ENCODE measurements at places on chromosomes 1 and 21.

DNA sequence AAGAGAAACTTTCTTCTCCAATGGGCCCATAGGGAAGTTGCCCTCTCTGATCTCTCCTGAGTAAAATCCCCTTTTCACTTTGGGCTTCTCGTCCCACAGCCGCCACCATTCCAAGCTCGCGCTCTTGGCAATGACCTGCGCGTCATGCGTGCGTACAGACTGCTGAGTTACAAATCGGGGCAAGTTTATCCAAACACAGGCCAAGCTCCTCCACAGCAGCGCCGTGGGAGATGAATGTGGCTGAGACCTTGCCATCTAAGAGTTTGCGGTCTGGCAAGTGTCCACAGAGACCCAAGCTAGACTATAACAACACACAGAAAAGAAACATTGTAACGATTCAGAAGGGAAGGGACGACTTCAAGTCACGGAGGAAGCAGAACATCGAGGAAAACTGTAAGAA, 116.3 kb upstream of the SOD1 start:
- DNase-seq = no peak

DNA sequence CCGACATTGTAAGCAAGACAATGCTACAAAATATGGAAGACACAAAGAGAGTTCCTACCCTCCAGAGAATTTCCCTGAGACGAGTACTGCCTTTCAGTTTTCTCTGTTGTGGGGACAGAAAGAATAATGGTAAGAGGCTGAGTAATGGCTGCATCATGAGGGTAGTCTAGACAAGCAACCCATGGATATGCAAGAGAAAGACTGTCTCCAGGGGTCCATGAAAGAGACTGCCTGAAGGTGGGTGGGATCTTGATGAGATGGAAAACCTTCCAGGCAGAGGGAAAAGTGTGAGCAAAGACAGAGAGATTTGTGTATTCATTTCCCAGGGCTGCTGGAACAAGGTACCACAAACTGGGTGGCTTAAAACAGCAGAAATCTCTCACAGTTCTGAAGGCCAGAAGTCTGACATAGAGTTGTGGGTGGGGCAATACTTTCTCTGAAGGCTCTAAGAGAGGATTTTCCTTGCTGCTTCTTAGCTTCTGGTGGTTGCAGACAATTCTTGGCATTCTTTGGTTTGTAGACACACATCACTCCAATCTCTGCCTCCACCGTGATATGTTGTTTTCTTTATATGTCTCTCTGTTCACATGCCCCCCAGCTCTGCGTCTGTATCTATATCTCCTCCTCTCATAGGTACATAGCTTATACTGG, 41.4 kb downstream of the ANP32E start:
- DNase-seq = no peak

DNA sequence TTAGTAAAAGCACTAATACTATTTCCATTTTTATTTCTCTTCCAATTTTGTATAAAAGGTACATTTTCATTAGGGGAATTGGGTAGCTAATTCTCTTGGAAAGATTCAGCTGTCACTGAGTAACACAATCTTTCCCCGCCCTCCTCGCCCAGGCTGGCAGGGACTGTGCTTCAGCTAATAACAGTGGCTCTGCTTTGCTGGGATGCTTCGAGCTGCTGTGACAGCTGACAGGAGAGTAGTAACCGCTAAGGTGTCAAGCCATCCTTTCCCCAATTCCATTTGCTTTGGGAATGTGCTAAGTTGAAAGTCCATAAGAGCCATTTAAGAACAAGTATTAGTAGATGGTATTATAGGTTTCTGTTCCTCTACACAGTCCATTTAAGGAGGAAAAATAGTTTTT, 106.7 kb upstream of the NRIP1 start:
- DNase-seq = no peak

DNA sequence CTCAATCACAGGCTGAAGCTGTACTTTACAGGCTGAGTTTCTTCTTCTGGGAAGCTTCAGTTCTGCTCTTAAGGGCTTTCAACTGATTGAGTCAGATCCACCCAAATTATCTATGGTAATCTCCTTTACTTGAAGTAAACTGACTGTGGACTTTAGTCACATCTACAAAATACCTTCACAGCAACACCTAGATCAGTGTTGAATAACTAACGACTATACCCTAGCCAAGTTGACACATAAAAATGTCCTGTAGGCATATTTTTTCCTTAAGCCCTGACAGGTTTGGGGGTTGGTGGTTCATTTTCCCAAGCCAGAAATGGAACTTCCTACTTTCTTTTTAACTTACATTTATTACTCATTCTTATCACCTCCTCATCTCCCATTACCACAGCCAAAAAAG, 42.9 kb upstream of the PRKACB start:
- no peak for DNase-seq

- no peak for DNase-seq
Measured at GRCh38 chr1:13825033-13825432, 125.0 kb downstream of the PRDM2 start.

All from CD4-positive, alpha-beta T cell treated with Interleukin-17A for 1 hour (primary cell).